CD4-positive, alpha-beta T cell treated with Interleukin-2 at 100 ng/mL for 4 hours (primary cell): ENCODE measurements at places on chromosomes 11 and 22.

DNA sequence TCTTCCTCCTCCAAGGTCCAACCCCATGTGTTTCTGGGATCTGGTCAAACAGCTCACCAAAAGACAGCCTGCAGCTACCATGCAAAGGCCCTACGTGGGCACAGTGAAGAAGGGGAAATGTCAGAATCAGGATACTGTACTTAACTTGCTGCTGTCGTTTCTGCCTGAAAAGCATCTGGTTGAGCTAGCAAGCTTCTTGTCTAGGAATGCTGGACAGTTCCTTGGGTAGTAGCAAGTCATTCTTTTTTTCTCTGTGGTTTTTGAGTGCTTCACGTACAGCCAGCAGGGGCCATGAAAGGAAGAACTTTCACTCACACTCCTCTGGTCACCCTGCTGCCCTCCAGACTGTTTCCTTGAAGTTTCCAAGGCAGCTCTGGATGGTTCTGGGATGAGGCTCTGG lies 24.7 kb downstream of the RCOR2 start:
- no peak for DNase-seq

- DNase-seq, result no peak
Observed at GRCh38 chr11:57979532-57980079, 44.1 kb upstream of the OR9Q1 start.

DNA sequence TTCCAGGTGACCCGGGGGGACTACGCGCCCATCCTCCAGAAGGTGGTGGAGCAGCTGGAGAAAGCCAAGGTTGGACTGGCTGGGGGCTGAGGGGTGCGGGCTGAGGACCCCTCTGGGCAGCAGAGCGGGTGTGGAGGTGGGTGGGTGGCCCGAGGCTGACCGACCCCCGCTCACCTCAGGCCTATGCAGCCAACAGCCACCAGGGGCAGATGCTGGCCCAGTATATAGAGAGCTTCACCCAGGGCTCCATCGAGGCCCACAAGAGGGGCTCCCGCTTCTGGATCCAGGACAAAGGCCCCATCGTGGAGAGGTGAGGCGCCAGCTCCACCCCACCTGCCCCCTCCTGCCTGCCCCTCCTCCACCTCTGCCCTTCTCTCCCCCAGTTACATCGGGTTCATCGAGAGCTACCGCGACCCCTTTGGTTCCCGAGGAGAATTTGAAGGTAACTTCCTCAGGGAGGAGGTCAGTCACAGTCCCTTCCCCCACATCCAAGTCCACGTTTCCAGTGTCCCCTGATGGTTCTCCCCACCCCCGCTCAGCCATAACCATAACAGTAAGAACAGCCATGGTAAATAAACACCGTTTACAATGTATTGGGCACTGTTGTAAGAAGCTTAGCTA lies 11.2 kb downstream of the DPP3 start:
- no peak for DNase-seq

DNA sequence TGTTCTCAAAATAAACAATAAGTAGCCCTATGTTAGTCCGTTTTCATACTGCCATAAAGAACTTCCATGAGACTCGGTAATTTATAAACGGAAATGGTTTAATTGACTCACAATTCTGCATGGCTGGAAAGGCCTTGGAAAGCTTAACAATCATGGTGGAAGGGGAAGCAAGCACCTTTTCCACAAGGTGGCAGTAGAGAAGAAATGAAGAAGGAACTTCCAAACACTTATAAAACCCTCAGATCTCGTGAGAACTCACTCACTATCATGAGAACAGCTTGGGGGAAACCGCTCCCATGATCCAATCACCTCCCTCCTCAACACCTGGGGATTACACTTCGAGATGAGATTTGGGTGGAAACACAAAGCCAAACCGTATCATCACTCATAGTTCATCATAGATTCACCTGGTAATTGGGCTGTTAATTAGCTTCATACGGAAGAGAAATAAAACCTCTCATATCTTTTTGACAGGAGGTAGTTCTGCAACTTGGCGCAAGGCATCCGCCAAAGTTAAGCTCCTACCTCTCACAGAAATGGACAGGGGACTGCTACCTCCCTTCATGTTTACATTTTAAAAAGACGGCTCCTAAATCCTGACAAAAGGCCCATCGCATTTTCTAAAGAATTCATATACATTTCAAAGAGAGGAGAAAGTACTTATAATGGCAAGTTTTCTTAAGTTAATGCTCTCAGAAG lies 49.0 kb downstream of the MUC15 start:
- DNase-seq, result no peak

DNA sequence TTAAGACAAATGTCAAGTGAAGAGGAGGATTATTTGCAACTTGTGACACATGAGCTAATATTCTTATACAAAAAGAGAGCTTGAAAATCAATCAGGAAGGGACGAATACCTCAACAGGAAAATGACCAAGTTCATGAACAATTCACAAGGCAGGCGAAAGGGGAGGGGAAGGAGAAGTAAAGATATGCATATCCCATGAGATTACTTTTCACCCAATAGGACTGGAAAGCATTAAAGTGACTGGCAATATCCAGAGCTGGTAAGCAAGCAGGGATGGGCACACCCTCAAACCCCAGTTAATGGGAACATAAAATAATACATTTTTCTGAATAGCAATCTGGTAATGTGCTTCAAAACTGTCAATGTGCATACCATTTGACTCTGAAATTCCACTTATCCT lies 129.5 kb downstream of the SLC1A2 start:
- no peak for DNase-seq

DNA sequence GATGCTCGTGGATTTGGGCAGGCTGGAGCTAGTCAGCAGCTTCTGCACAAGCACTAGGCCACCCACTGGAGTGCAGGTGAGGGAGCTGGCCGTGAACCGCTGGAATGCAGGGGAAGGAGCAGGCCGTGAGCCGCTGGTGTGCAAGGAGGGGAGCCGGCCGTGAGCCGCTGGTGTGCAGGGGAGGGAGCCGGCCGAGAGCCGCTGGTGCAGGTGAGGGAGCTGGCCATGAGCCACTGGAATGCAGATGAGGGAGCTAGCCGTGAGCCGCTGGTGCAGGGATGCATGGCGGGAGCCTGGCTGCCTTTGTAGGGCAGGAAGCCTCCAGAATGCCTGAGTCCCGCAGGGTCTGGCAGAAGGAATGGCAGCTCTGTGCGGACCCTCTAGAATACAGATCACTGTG lies 4220.0 kb upstream of the OR11H1 start:
- DNase-seq, result no peak
